ENCODE measurements at places on chromosomes 6 and 20. TPM values are rescaled to one million over a fixed set of nuclear protein-coding genes. Genes with fewer than 3 reads are reported as not detected.

MYH7B gene
- total RNA-seq, result not detected

PTPRK gene
- 42.8 TPM for total RNA-seq

ZC3H12D gene
- not detected for total RNA-seq

DEFB124 gene
- total RNA-seq, result not detected

CAP2 gene
- 3.2 TPM for total RNA-seq

PI3 gene
- 45.3 TPM for total RNA-seq

ENPP1 gene
- 0.72 TPM for total RNA-seq

BCAS1 gene
- total RNA-seq, result not detected

PSMG4 gene
- total RNA-seq, result 25.6 TPM

CST5 gene
- not detected for total RNA-seq

NSFL1C gene
- 16.8 TPM for total RNA-seq

GDAP1L1 gene
- not detected for total RNA-seq

MAK gene
- under 0.01 TPM for total RNA-seq

SLPI gene
- 837 TPM for total RNA-seq

FRK gene
- total RNA-seq, result 4.8 TPM

IMPG1 gene
- not detected for total RNA-seq

FAM162B gene
- not detected for total RNA-seq

LY6G6C gene
- total RNA-seq, result not detected

ZNF165 gene
- 2.3 TPM for total RNA-seq

MROH8 gene
- total RNA-seq, result under 0.01 TPM

SLC22A1 gene
- not detected for total RNA-seq

F13A1 gene
- under 0.01 TPM for total RNA-seq

PLCB1 gene
- total RNA-seq, result 0.24 TPM

HLA-DRB1 gene
- total RNA-seq, result not detected

Data from tracheal epithelial cell (primary cell).